ENCODE measurements at places on chromosomes 2 and 18. TPM values are rescaled to one million over a fixed set of nuclear protein-coding genes. Genes with fewer than 3 reads are reported as not detected.

DNA sequence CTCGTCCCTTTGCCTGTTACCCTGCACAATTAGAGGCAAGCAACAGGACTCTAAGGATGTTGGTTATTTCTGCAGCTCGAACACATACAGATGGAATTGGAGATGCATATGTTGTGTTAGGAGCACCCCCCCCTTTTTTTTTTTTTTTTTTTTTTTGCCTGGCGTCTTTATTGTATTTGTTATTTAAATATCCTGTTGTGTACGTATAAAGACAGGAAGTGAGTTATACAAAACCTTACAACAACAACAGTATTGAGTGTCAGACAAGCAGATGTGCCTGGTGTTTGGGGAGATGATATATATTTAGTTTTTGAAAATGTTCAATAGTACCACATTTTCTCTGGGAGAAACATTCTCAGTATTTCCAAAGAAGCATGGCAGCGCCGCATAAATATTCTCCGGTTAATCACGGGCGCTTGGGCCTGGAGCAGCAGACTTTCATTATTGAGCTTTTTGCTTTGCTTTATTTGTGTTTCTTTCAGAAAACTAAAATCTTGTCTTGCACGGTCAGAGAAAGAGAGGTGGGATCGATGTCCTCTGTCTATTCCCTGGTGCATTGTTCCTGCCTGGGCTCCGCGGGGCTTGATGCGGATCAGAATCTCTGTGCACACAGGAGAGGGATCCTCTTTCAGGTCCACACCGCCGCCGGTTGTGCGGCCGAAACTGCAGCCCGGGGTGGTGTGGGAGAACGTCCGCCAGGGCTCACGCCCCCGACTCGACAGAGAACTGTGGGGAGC lies 23.2 kb upstream of the ZNF516 start:
- peak overlapping the region; percentile 38 for H3K4me3 ChIP-seq
- H3K27me3 ChIP-seq: no peaks in the 10 kb centered on the region
- DNase-seq: no peak
- H3K36me3 ChIP-seq: no peaks in the 10 kb centered on the region

MYCN gene
- total RNA-seq: 0.98 TPM

DNA sequence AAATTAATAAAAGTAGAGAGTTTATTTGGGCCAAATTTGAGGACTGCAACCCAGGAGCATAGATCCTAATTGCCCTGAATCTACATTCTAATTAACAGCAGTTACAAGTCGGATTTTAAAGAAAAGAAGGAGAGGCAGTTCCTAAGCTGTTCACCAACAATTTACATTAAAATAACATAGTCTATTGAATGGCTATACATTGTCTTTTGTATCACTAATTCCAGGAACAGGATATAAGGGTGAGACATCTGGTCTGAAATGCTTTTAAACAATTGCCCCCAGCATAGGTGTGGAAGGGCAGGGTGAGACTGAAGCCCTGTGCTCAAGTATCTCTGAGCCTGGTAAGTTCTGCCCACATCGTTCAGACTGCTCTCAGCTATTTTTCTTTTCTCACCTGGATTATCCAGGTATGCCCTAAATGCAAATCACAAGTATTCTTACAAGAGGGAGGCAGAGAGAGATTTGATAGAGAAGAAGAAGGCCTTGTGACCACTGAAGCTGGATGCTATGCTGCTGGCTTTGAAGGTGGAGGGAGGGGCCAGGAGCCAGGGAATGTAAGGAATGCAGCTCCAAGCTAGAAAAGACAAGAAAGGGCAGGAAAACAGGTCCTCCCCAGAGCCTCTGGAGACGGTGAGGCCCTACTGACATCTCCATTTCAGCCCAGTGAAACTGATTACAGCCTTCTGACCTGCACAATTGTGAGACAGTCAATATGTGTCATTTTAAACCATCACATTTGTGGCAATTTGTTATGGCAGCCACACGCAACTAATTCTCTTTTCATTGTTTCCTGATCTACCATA lies 189.4 kb upstream of the ARL4C start:
- H3K36me3 ChIP-seq: no peaks in the 10 kb centered on the region
- no peaks in the 10 kb centered on the region for H3K27me3 ChIP-seq
- H3K27ac ChIP-seq: peak overlapping the region; percentile 38
- H3K4me3 ChIP-seq: no peak overlapping the region
- DNase-seq: peak; percentile 51

GRCh38 chr18:33577685-33578517 lies at the start of gene ASXL3:
Gene ASXL3, plus strand, starts transcription at chr18:33578219. Its CDS starts 413 bp downstream, at chr18:33578632.
- peak within 1 kb of the TSS; percentile 66 for H3K4me3 ChIP-seq
- peak within 1 kb of the TSS; percentile 93 for H3K27ac ChIP-seq
- H3K36me3 ChIP-seq: no peaks in the 10 kb centered on the region
- no peak for DNase-seq

DNA sequence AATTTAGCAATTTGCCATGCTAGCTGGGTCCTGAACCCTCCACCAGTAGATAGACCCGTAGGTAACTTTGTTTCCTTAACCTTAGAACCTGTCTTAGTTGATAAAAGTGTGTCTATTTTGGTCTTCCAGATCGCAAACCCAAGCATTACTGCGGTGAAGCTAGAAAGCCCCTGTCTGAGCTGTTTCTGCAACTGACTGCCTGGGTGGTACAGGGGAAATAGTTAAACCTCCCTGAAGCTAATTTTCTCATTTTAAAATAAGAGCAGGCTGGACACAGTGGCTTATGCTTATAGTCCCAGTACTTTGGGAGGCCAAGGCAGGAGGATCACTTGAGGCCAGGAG lies 101.7 kb upstream of the MSH2 start:
- no peaks in the 10 kb centered on the region for H3K27me3 ChIP-seq
- H3K4me1 ChIP-seq: peaks cover 12% of the 10 kb centered on the region
- H3K27ac ChIP-seq: no peak overlapping the region
- no peak overlapping the region for H3K4me3 ChIP-seq

DNA sequence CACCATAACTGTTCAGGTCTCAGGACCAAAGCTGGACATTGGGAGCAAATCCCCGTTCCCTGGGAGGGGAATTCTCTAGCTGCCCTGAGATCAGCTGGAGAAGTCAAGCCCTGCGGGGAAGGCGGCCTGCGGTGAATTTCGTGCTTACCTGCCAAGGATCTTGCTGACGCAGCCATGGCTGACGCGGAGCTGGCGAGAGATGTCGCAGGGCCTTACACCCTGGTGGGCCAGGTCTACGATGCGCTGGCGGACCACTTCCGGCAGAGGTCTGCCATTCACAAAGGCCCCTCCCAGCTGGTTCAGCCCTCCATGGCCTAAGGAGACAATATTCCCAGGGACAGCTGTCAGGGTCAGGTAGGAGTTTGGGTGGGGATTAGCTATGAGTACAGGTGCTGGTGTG lies 32.1 kb downstream of the PAX8 start:
- no peaks in the 10 kb centered on the region for H3K4me1 ChIP-seq
- H3K4me3 ChIP-seq: no peak overlapping the region
- DNase-seq: no peak
- no peak overlapping the region for H3K27ac ChIP-seq
- H3K27me3 ChIP-seq: no peaks in the 10 kb centered on the region

DNA sequence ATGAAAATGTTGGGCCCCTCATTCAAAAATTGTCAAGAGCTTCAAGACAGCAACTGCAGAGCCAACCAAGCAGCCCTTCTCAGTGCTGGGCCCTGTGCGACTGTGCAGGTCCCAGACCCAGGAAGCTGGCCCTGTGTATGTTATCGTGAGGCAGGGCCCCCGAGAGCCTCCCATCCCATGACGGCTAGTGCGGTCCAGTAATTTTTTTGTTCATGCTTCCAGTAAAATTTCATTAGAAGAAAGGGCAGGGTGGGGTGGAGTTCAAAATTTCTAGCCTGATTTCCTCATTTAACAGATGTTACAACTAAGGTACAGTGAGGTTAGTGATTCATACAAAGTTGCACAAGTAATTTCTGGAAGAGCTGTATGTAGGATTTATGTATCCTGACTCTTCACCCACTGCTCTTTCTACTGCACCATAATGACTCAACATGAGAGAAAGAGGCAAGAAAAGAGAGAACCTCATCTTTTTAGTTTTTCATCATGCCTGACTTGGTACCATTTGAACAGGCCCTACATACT lies 105.5 kb downstream of the ZEB2 start:
- no peak for DNase-seq
- no peak overlapping the region for H3K4me3 ChIP-seq
- H3K36me3 ChIP-seq: no peaks in the 10 kb centered on the region

DNA sequence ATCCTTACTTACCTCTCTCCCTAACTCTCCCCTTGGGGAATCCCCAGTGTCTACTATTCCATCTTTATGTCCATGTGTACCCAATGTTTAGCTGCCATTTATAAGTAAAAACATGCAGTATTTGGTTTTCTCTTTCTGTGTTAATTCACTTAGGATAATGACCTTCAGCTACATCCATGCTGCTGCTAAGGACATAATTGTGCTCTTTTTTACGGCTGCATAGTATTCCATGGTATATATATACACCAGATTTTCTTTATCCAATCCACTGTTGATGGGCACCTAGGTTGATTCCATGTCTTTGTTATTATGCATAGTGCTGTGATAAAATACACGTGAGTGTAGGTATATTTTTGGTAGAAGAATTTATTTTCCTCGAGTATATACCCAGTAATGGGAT lies 24.3 kb upstream of the RIOK3 start:
- no peaks in the 10 kb centered on the region for H3K27me3 ChIP-seq
- no peaks in the 10 kb centered on the region for H3K36me3 ChIP-seq
- no peaks in the 10 kb centered on the region for H3K4me1 ChIP-seq
- no peak overlapping the region for H3K4me3 ChIP-seq
- DNase-seq: no peak

DNA sequence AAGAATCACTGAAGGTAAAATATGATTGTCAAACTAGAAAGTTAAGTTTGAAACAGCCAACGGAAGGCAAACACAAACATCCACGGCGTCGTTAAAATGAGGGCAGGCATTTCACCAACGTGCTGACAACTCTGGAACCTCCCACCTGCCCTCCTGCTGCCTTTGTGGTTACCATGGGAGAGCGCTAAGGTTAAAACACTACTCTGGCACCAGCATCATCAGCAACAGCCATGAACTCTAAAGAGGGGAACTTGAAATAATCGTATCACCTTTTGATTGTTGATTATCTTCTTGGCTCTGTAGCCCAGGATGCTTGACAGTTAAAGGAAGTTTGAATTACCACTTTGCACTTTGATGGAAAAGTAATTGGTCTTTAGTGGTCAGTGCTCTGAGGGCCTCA lies 34.7 kb downstream of the CYB5A start:
- H3K27me3 ChIP-seq: no peaks in the 10 kb centered on the region
- peaks cover 8% of the 10 kb centered on the region for H3K36me3 ChIP-seq
- no peak overlapping the region for H3K4me3 ChIP-seq
- no peaks in the 10 kb centered on the region for H3K4me1 ChIP-seq
- no peak overlapping the region for H3K27ac ChIP-seq

DNA sequence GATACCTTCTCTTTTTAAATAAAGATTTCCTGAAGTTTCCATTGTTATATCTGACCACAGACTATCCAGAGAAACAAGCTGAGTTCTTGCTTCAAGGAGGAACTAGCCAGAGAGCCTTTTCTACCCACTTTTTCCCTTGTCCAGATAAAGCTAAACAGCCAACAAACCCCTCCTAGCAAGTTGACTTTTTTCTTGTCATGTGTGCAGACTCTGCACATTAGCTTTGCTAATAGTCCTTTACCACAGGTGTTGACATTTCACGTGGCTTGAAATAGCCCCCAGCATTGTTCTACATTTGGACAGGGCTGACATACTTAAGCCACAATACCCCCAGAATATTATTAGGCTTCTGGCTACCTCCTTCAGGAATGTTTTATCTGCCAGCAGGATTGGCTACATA lies 40.7 kb downstream of the PCBP1 start:
- DNase-seq: no peak
- H3K27me3 ChIP-seq: no peaks in the 10 kb centered on the region
- no peak overlapping the region for H3K4me3 ChIP-seq
- no peaks in the 10 kb centered on the region for H3K36me3 ChIP-seq
- H3K27ac ChIP-seq: peak overlapping the region; percentile 41

CPLX4 gene
- total RNA-seq: not detected

- no peak overlapping the region for H3K4me3 ChIP-seq
- no peaks in the 10 kb centered on the region for H3K36me3 ChIP-seq
- no peaks in the 10 kb centered on the region for H3K4me1 ChIP-seq
- no peak overlapping the region for H3K27ac ChIP-seq
These were observed 20.7 kb upstream of the B3GNT7 start for GRCh38 chr2:231374771-231375170.

ATP5F1A gene
- total RNA-seq: 408 TPM

Measured in breast epithelium (tissue), 4 donors.